ENCODE measurements at places on chromosomes 2 and 18.

GRCh38 chr2:65465857-65466256, 33.5 kb upstream of the SPRED2 start:
- DNase-seq = no peak

- no peak for DNase-seq
These were observed 125.9 kb downstream of the ANTXR1 start for GRCh38 chr2:69138793-69139459.

- no peak for DNase-seq
These were observed 110.8 kb downstream of the SETBP1 start for GRCh38 chr18:44791520-44791919.

- no peak for DNase-seq
These were observed 95.5 kb downstream of the CABYR start for GRCh38 chr18:24234330-24234729.

DNA sequence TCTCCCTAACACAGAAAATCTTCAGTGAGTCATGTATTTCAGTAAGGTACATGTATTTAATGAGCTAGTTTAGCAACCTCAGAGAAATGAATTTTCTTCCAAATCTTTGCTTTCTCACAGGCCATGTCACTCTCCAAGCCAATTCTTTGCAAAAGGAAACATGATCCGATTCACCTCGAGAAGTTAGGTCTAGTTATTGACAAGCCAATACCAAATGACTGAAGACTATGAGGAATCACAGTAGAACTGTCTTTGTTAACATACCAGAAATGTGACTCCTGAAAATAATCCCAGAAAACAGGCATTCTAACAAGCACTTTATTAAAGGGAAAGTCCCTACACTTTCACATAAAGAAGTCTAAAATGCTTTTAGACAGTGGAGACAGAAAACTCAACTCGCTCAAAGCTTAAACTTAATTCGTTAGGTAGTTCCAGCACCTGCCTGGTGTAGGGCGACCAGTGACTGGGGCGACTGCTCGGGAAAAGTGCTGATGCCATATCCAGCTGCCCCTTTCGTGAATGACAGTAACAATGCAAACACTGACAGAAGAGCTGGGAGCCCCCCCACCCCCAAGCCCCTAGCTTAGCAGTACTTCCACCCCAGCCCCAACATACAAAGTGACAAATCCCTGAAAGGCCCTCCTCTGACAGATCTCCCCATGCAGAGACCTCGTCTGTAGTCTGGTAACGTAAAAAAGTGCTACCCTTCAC, 1.8 kb downstream of the MEMO1 start:
- DNase-seq = no peak

DNA sequence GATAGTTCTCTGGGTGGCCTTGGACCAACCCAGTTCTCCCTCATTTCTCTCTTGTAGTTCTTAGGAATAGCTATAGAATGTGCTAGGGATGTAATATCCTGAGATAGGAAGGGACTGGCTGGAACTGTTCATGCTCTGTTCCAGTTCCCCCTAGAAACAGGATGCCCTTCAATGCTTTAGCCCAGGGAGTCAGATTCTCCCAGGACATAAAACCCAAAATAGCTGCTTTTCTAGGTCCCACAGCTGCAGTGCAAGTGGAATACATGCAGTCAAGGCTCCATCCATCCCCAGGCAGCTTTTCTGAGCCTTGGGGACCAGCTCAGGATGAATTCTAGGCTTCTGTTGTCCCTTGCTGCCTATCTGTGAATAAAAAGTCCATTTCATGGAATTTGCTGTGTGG, 257.3 kb upstream of the CTAGE1 start:
- DNase-seq = no peak

- DNase-seq = no peak
These were observed 132.9 kb downstream of the SOCS6 start for GRCh38 chr18:70421471-70422390.

GRCh38 chr18:79252904-79253633, 142.7 kb upstream of the NFATC1 start:
- DNase-seq = no peak

DNA sequence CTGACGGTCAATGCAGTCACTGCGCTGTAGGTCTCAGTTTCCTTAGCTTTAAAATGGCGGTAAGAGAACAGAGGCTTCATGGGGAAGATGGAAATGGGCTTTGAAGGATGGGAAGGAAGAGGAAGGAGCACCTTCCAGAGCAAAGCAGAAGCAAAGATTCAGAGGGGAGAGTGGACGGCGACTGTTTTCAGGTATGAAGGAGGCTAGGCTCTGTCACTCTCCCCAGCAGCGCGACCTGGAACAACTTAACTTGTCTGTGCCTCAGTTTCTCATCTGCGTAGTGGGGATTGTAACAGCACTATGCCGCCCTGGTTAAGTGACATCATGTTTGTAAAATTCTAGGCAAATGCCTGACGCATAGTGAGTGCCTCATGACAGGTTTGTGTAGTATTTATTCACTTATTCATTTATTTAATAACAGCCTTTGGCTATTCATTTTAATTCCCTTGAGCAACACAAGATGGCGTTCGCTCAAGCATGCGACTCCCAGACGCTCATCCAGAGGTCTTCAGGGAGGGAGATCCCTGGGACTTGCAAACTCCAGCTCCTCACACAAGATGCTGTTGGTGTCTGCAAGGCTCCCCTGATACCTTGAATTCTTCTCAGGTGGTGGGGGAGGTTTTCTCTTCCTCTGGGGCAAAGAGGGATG, 336.3 kb downstream of the DYSF start:
- no peak for DNase-seq

GRCh38 chr2:189709501-189710221, 35.2 kb downstream of the ANKAR start:
- no peak for DNase-seq

DNA sequence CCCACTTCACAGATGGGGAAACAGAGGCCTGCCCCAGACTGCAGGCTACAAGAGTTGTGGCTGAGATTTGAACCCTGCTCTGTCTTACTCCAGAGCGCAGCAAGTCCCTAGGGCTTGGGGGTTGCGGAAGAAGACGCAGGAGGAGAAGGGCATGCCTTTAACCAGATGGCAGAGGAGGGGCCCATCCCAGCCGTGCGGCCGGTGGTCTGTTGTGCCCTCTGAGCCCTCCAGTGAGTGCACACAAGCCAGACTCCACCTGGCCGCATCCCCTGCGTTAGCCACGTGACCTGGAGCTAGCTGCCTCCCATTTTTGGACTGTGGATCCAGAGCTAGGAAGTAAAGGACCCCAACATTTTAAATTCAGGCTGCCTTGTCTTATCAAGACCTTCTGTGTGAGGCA, 2.8 kb downstream of the KCNIP3 start:
- DNase-seq = no peak

GRCh38 chr18:37259711-37260110, 305.9 kb downstream of the CELF4 start:
- no peak for DNase-seq

DNA sequence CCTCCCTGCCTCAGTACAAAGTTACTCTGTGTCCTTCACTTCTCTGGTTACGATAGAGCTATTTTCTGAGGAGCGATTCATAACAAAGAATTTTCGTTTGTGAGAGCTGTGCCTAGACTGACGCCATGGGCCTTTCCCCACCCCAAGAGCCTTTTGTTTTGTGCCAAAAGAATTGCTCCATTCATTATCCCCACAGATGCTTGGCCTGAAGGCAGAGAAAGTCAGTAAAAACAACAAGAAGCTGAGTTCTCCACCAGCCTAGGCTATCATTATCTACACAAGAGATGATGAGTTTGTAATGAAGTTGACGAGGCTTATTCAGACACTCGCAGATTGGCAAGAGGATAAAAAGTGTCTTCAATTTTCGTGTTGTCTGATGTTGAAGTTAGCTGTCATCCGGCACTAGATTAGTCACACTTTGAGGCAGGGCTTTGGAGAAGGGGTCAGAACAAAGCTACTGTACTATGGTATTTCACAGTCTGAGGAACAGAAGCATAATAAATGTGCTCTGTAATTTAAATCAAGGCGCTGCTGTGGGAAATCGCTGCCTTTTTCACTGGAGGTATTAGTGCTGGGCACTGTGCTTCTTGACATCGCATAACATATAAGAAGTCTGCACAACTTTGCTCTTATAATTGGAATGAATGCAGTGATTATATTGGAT, 278.4 kb upstream of the FIGN start:
- DNase-seq = no peak

Data from stimulated activated CD4-positive, alpha-beta T cell treated with anti-CD3 and anti-CD28 coated beads, Interleukin-4, amount 100 ng/mL, for 4 hours (primary cell).